ENCODE measurements at places on chromosomes 13 and 19.

GRCh38 chr19:2848616-2849015, 7.3 kb downstream of the ZNF555 start:
- no peak for DNase-seq

DNA sequence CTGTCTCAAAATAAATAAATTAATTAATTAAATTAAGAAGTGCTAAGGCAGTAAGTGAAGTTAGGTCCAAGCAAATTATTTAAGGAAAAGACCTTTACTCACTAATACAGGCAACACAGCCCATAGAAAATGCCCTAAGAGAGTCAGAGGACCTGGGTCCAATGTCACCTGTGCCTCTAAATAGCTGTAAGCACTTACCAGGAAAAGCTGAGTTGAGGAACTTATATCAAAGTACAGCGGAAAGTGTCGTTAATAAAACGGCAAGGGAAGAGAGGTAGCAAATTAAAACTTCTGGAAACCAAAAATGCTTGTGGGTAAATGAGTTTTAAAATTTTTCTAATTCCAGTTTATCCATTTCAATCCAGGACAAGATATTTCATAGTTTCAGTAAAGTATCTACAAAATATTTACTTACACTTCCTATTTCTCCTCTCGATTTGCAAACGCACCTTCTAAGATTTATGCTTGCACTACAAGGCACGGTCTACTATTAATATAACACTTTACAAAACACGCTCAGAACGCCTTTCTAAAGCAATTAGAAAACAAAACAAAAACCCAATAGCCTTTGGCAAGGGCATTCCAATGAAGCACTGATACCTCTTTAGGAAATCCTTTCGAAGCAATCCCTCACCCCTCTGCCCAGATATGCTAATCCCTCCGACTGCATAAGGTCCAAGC, 963 bp downstream of the VPS36 start:
- DNase-seq = no peak

DNA sequence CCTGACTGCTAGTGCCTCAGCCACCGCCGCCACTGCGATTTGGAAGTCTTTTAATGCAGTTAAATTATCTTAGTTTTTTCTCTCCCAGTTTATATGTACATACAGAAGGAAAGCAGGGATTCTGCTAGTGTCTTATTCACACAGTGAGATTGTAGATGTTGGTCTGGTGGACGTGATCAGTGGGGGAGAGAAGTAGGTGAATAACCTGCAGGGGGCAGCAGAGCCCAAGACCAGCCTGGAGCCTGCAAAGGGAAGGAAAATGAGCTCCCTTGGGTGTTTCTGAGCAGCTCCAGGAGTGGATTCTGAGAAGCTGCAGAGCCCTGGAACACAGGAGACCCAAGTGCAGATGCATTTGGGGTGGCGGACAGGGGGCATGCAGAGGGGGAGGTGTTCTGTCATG, 26.3 kb downstream of the ZNF844 start:
- peak; percentile 41 for DNase-seq

DNA sequence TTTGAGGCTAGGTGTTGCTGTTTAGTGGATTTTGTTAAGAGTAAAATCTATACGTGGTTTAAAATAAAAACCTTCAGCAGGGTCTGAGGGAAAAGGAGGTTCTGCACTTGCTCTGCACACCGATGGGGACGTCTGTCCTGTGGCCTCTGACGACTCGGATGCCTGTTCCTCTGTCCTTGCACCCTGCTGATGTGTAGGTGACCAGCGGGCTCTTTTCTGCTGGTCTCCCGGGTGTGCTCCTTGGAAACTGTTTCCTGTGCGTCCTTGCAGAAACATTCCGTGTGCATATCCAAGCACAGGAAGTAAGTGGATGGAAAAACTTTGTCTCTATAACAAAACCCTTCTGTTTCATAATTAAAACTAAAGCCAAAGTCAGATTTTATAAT, 3.8 kb downstream of the ATP4B start:
- no peak for DNase-seq

DNA sequence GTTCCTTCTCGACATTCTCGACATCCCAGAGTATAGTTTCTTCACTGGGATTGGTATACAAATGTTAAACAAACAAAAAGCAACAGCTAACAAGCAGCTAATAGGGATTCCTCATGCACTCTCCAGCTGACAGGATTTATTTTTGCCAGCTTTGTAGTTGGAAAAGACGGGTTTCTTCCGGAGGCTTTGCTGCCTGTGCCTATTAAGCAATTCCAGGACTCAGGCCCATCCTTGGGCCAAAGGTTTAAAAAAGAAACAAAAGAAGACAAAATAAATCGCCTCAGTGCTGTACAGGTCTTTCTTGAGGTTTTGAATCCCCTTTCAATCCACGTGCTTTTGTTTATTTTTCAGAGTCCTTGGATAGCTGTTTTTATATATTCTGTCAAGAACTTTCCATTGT, 1414.5 kb upstream of the PCDH9 start:
- no peak for DNase-seq

DNA sequence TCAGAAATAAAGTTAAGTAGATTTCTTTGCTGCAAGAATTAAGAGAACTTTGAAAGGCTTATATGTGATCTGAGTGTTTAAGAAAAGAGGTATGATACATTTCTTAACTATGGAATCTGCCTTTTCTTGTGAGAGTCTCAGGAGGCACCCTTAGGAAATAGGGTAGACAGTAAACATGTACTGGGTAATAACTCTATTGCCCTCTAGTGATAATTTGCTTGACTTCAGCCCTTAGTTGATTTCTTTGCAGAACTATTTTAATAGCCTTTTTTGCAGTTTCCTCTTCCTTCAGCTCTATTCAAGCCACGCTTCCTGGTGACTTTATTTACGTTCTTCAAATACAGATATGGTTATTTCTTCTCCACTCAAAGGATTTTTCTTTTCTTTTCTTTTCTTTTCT, 37.0 kb upstream of the CCNA1 start:
- DNase-seq = no peak

DNA sequence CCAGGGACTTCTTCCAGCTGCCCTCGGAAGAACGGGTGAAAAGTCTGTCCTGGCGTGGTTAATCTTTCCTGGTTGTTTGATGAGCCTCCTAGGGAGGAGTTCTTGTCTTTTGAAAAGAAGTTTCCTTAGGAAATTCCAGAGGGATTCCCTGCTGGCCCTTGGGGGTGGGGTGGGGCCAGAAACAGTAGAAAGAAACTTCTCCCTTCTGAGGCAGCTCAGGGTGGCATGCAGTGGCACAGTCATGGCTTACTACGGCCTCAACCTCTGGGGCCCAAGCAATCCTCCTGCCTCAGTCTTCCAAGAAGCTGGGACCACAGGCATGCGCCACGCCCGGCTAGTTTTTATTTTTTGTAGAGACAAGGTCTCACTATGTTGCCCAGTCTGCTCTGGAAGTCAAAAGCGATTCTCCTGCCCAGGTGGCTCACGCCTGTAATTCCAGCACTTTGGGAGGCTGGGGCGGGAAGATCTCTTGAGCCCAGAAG, 1.5 kb downstream of the ZNF101 start:
- no peak for DNase-seq

DNA sequence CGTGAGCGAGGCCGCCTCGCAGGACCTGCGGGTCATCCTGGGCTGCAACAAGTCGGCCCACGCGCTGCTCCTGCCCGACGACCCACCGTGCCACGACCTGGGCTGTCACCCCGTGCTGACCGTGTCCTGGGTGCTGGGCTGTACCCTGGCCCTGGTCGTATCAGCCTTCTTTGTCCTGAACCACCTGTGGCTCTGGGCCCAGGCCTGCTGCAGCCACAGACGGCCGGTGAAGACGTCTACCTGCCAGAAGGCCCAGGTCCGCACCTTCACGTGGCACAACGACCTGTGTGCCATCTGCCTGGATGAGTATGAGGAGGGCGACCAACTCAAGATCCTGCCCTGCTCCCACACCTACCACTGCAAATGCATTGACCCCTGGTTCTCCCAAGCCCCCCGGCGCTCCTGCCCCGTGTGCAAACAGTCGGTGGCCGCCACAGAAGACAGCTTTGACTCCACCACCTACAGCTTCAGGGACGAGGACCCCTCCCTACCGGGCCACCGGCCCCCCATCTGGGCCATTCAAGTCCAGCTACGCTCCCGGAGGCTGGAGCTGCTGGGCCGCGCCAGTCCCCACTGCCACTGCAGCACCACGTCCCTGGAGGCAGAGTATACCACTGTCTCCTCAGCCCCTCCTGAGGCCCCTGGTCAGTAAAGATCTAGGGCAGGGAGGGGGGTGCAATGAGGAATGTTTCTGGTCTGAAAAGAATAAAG, 1.1 kb downstream of the ZNRF4 start:
- DNase-seq = no peak

GRCh38 chr19:38640368-38640767, 7.1 kb upstream of the ACTN4 start:
- no peak for DNase-seq

DNA sequence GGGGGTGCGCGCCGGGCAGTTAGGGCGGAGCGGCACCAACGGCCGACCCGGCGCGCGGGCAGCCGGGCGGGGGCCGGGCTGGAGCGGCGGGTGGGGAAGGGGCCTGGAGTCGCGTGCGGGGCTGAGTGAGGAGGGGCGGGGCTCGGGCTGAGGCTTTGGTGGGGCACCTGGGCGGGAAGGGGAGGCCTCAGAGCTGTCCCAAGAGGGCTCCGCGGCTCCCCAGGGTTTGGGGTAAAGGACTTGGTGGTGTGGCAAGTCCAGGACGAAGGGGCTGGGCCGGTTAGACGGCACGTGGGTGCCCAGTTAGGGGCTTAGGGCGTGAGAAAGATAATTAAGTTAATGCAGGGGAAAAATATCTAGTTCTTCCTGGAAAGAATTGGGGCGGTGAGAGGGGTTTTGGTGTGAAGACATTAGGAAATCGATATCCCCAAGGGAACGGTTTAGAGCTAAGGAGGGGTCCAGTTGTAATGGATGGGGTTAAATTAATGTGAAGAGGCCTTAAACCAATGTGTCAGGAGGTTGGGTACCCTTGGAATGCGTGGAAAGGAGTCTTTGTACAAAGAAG, 496 bp downstream of the ZNF574 start:
- DNase-seq = no peak

GRCh38 chr19:33156334-33156733, 24.4 kb downstream of the WDR88 start:
- DNase-seq = no peak

- no peak for DNase-seq
Observed at GRCh38 chr19:55598034-55598433, 1.3 kb downstream of the FIZ1 start.

GRCh38 chr19:31976775-31977536, 368.5 kb upstream of the ZNF507 start:
- DNase-seq = no peak

DNA sequence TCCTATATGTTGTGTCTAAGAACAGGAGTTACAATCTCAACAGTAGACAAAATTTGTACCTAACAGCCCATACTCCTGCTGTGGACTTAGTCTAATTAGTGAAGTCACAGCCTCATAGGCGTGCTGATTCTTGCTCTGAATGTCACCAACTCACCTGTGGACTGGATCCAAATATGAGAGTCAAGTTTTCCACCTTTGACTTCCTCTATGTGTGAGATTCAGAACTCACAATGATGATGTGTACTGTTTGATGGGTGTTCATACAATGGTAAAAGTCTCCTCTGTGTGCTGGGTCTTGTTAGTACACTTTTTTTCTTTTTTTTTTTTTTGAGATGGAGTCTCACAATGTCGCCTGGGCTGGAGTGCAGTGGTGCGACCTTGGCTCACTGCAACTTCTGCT, 7.8 kb upstream of the ZNF91 start:
- no peak for DNase-seq

DNA sequence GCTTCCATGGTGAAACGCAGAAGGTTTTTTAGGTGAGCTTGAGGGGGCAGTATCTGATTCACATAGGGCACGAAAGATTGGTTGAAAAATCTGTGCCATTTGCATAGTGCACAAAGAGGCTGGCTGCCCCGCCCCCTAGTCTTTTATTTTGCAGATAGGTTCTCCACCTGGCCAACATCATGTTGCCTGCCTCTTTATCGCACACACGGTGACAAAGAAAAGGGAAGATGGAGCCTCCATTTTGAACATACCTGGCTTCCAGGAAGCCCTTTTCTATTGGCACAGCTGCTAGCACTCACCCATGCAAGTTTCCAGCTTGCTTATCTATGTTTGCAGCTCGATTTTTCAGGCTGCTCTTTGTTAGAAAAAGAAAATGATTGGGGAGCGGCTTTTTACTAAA, 316.2 kb upstream of the KLHL1 start:
- DNase-seq = no peak

DNA sequence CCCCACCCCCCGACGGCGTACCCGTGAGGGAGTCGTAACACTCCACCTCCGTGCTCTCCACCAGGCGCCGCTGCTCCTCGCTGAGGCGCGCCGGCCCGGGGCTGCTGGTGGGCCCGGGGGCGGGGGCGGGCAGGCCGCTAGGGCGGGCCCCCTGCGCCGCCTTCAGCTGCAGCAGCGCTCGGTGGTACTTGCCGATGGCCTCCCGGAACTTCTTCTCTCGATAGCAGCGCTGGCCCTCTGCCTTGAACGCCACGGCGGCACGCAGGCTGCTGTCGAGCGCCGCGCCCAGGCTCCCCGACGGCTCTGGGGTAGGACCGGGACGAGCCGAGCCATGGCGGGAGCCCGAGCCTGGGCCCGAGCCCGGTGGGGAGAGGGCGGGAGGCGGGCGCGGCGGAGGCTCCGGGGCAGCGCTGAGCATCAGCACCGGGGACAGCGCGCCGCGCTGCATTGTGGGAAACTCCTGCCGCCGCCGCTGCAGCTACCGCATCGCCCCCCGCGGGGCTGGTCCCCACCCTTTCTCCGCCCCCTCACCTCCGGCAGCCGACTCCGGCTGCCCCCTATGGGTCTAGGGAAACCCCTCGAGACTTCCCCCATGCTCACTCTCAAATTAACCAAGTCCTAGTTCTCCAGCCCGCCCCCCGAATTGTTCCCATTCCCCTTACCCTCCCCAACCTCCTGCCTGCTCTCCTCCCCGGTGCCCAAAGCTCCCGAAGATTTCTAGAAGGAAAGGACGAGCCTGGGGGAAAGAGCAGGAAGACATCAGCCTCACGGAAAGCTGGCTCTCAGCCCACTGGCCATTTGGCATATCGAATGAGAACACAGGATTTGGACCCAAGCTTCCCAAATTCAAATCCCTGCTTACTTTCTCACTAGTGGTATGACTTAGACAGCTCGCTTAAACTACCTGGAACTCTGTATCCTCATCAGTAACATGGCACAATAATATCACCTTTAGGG, at the start of gene TTC9B:
Gene TTC9B (minus strand): TSS at position 451 of the 957 bp plus-strand sequence. CDS start 3 bp downstream, at position 448.
- DNase-seq = peak; percentile 66
